Omental fat pad (tissue), 4 donors: ENCODE measurements at places on chromosomes 3 and 15. TPM values are rescaled to one million over a fixed set of nuclear protein-coding genes. Genes with fewer than 3 reads are reported as not detected.

DNA sequence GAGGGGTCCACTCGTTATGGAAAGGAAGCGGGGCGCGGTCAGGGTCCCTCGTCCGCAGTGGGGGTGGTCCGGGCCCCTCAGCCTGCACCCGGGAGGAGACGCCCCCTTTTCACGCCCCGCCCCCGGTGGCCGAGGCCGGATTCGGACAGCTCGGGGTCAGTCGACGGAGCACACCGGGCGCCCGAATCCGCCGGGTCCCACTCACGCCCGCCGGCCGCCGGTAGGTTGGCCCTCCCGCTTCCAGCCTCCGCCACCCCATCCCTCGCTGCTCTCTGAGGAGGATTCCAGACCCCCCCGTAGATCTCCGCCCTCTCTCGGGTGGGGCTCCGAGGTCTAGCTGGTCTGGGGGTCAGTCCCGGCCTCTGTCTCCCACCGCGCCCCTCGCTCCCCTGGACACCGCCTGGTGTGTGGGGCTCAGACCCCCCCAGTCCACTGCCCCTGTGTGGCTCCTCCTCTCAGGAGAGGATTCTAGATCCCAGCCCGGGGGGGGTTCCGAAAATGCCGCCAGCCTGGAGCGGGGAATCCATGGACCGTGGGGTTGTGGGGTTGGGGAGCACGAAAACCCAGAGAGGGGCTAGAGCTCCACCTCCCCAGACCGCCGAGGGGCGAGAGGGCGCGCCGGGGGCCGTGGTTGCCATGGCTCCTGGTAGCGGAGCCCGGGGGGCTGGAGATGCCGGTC lies 725 bp downstream of the CHL1 start:
- DNase-seq: peak; percentile 24

- no peak for DNase-seq
Observed at GRCh38 chr15:42800731-42801474, 64.0 kb upstream of the CDAN1 start.

- peak; percentile 71 for DNase-seq
Observed at GRCh38 chr3:50260027-50260941, 8.7 kb upstream of the SEMA3B start.

DNA sequence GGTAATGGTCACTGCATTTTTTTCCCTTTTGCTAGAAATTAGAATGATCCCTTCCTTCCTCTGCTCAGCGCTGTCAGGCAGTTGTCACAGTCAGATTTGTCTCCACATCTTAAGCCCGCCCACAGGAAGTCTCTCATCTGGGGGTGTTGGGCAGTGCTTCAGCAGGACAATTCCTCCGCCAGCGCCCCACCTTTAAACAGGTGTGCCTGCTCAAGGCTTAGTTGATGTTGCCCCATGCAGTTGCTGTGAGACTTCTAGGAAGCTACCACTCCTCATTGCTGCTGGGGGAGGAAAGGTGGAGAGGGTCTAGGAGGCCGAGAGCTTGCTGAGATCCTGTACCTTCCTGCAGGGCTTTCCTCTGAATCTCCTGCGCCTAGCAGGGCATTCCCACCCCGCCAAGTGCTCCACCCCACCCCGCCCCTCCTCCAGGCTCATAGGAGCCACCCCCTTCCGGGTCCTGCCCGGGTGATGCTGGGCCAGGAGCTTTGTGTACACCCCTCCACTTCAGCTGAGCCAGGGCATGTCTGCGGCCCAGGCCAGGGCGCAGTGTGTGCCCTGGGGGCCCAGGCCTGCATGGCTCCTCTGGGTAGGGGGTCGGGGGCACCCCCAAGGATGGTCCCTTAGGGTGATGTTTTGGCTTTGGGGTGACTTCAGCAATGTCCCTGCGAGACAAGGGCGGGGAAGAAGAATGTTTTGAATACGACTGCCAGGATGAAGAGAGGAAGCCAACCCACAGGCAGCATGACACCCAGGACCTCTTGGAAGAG lies 68.7 kb downstream of the TRAK1 start:
- no peak for DNase-seq

GRCh38 chr3:85161544-85161943 lies 202.8 kb downstream of the CADM2 start:
- DNase-seq: no peak

DNA sequence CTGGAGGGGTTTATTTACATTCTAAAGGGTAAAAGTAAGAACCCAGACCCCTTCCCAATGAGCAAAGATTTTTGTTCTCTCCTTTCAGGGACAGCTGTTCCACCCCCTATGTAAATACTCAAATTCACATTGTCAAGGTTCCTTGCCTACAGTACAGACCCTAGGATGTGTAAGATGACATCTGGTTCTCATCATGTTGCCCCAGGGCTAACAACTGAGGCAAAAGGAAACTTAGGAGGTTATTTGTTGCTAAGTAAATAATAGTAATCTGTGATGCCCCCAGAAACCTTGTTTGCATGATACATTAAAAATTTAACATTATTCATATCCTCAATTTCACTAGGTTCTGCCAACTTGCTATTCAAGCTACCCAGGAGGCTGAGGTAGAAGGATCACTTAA lies 135.0 kb upstream of the CCNL1 start:
- no peak for DNase-seq

DNA sequence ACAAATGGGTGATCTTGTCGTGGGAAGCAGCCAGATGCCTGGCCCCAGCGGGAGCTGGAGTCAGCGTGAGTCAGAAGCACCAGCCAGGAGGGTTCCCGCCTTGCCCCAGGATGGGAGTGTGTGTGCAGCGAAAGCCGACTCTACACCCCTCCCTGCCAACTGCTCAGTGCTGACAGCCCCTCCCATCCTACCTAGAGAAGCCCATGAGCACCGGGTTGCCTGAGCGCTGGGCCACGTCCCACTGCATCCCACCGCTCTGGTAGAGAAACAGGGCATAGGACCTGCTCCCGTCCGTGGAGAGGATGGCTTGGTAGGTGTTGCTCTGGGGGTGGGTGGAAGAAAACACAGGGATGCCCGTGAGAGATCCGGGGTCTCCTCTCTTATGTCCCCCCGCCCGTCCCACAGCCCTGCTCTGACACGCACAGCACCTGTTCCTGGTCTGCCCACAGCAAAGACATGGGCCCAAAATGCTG lies 42.9 kb downstream of the MUC4 start:
- DNase-seq: peak; percentile 1

GRCh38 chr3:180932819-180933218 lies 20.3 kb downstream of the FXR1 start:
- DNase-seq: no peak

- no peak for DNase-seq
Observed at GRCh38 chr3:13045904-13046568, 27.2 kb downstream of the IQSEC1 start.

DNA sequence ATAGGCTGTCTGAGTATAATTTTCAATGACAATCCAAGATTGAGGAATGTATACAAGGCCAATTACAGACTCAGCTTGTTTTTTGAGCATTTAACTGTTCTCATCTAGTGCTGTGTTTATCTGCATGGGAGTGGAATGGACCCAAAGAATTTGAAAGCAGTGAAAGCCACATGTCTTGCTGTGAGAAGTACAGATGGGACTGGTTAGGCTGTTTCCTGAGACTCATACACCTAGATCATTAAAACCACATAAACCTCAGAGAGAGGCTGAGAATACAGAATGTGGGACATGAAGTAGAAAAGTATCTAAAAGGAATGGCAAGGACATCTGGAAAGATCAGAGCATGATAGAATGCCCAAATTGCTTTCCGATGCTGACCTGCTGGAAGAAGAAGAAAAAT lies 224.6 kb downstream of the NLGN1 start:
- no peak for DNase-seq

DNA sequence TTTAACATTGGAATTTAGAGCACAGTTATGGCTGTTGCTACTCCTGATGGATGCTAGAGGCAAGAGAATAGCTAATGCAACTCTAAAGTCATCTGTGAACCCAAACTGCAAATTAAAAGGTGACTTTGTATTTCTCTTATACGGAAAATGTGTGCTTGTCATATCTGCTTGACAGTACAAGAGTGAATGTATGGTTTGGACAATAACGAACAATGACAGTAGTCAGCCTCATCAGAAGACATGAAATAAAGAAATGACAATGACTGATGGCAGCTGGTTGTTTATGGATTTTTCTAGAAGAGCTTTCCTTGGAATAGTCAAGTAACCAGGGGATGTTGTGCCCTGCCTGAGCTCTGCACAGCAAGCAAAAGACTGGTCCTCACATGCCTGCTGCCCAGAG lies 168.8 kb upstream of the FEZF2 start:
- DNase-seq: no peak

DNA sequence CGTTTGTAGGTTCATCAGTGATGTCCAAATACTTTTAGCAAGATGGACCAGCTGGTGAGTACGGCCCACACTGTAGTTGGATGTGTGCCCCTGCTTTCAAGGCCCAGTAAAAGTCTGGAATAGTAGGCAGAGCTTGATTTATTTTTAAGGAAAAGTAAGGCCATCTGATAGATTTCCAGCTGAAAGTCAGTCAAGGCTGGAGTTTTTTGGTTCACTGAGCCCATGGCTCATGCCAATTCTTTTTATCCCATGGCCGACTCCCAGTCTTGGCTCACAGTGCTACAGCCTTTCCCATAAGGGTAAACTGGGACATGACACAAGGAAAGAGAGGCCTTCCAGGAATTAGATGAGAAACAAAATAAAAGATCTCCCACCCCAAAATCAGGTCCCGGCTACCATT lies 13.5 kb downstream of the CCDC80 start:
- DNase-seq: no peak

DNA sequence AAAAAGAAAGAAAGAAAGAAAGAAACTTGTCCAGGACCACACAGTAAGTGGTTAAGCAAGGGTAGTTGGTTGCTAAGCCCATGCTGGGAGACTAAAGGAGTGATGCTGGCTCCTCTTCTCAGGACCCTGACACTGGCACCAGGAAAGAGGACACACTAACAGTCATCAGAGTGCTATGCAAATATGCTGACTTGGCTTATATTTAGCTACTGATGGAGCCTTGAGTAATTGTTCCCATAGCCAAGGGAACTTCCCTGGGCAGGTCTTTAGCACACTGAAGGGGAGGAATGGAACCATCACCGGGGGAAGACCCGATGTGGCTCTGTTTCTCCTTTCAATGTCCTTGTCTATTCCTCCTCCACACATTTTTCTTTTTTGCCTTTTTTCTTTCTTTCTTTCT lies 6.2 kb downstream of the TMEM40 start:
- DNase-seq: no peak

DNA sequence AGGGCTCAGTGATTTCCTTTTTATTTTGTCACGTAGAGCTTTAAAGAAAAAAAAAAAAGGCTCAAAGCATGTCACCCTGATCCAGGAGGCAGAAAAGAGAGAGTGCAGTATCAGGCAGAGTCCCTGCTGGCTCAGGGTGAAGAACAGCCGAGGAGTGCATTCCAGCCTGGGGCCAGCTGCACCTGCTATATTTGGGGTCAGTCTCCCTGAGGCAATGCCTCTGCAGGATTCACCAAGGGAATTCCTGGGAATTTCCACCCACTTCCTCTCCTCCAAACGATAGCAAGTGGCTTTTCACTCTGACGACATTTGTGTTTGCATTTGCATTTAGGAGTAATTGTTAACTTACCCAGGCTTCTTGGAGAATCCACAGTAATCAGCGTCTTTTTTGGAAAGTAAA lies 202.9 kb upstream of the CTNNB1 start:
- no peak for DNase-seq

GRCh38 chr3:149377408-149378364 lies at the start of gene TM4SF1:
Gene TM4SF1 (minus strand): TSS chr3:149377649. CDS start chr3:149377547, 102 bp downstream.
- no peak for DNase-seq

DNA sequence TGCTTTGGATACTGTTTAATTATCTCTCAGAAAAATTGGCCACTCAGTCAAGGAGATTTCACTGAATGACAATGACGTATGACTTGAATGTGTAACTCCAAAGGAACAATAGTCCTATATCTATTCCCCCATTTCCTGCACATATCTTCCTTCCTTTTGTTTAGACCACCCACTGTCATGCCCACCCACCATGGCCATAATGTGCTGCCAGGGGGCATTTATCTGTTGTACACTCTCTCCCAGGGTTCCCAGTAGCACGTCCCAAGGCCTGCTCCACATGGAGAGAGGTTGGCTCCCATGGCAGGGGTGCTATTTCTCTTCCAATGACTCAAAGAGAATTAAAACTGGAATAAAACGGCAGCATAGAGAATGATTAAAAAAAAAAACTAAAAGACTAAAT lies 36.8 kb upstream of the CTNNB1 start:
- no peak for DNase-seq

DNA sequence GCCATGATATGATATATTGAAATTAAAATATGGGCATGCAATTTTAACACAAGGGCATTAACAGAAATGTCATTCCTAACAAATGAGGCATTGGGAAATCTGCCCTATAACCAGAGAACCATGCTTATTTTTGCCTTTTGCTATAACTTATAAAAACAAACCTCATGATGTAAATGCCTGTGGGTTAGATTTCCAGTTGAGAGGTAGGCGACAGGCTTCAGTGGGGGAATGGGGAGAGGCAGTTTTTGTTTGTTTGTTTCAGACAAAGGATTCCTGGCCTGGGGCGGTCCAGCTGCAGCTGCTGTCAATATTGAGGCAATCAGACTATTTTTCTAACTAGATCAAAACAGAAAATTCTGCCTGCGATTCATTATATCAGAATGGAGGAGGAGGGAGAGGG lies 490.4 kb upstream of the CFAP20DC start:
- no peak for DNase-seq

GRCh38 chr3:171873580-171873979 lies 30.4 kb downstream of the TMEM212 start:
- DNase-seq: no peak

GRCh38 chr3:37712918-37713817 lies 148.5 kb upstream of the CTDSPL start:
- DNase-seq: no peak

DNA sequence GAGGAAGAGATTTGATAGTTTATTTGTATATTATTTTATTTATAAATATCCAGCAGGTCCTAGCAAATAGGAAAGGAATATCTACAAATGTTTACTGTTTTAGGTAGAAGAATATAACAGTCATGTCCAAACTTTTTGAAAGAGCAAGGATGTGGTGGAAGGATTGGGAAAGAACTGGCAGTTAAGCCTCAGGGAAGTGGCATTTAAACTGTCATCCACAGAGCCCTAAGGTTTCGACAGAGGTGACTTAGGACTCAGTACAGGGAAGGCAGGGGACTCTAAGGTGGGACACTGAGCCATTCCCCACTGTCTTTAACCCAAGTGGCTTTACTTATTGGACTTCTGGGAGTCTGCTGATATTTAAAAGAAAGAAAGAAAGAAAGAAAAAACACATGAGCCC lies 11.8 kb upstream of the TMEM87A start:
- DNase-seq: no peak

GOLGA6L7 gene
- total RNA-seq: not detected

SKOR1 gene
- 0.74 TPM for total RNA-seq

CFAP91 gene
- 2.2 TPM for total RNA-seq

MPI gene
- total RNA-seq: 47.6 TPM

AP3B2 gene
- 0.31 TPM for total RNA-seq

GOLGA8B gene
- total RNA-seq: 59.3 TPM

SYNPR gene
- not detected for total RNA-seq

BCHE gene
- total RNA-seq: 36.3 TPM

ATP8B4 gene
- 32.3 TPM for total RNA-seq

MEIS2 gene
- total RNA-seq: 28.3 TPM

FMN1 gene
- total RNA-seq: 27.7 TPM

NOP10 gene
- total RNA-seq: 171 TPM

CD200R1 gene
- 2.3 TPM for total RNA-seq

VWA5B2 gene
- total RNA-seq: 0.47 TPM

MNS1 gene
- total RNA-seq: 0.84 TPM
